GM04503 (cell line): ENCODE measurements at places on chromosomes 12 and 14.

DNA sequence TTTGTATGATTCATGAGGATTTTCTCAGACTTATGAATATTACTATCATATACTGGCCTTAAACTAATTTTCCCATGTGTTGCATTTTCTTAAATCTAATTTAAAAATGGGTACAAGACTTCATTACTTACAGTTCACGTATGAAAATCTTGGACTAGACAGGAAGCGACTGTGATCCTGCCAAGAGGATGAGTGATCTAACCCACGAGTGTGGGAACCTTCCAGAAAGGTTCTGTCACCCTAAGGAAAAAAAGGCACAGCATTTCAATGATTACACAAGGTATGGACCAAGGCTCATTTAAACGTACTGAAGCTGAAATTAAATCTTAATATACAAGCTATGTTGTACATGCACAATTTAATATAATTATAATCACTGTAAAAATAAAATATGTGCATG lies 293.5 kb upstream of the DIO2 start:
- DNase-seq = no peak

DNA sequence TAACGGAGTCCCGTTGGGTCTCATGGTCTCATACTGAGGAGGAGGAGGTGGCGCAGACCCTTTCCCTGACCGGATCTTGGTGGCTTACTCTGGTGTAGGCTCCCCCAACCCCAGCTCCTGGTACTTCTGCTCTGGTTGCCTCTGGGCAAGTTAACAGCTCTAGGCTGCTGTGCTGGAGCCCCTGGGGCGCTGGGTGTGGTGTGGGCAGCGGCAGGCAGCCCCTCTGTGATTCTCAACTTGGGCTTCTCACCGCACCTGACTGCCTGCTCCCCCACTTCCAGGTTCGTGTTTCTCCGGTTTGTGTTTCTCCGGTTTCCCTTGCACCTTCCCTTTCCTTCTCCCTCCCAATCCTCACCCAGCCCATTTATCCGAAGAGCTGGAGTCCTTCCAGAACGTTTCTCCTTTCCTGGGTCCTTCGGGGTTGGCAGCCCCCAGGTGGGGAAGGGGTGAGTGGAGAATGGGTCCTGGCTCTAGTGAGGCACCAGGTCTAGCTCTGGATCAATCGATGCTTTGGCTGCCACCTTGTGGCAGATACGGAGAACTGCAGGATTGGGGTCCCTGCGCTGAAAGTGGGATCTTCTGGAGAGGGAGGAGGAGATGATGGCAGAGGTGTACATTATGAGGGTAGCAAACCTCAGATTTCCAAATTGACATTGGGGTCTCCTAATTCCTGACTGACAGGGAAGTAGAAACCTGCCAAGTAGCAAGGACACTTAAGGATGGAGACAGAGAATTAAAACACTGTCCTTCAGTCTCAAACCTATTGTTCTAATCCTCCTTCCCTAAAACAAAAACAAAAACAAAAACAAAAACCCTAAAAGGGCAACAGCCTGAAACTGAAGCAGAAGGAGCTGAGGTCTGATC lies 8.3 kb downstream of the CISTR start:
- no peak for DNase-seq

GRCh38 chr14:65237941-65238340 lies 135.6 kb upstream of the MAX start:
- no peak for DNase-seq

- DNase-seq = no peak
Observed at GRCh38 chr12:131378176-131378842, 332.6 kb upstream of the SFSWAP start.

DNA sequence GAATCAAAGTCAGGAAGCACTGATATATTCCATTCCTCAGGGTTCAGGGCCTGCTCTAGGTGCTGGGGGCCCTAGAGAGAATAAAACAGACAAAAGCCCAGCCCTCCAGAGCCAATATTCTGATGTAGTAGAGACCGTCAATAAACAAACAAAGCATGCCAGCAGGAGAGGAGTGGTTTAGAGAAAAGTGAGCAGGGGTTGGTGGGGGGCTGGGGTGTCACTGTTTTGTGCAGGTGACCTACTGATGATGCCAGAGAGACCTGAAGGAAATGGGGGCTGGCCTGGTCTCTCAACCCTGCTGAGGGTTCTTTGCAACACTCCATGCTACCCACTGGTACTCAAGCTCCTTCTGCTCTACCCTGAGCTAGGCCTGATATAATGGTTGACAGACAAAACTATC lies 26.5 kb downstream of the IL26 start:
- no peak for DNase-seq

DNA sequence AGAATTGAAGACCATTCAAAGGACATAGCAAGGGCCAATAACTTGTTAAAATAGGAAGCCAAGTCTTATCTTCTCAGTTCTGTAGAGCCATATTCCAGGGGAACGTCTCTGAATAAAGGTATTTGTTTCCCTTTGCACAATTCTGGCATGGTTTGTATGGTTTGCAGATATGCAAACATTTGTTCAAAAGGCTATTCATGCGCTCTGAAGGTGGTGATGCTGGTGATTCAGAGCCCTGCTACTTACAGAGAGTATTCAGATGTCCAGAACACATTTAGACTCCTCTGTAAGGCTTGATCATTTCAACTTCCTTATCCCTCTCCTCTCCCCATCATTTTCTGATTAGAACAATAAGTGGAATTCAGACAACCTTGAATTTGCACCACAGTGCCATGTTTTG lies 35.9 kb downstream of the SLC4A8 start:
- no peak for DNase-seq

- DNase-seq = no peak
Observed at GRCh38 chr14:59751578-59751977, 119.0 kb downstream of the RTN1 start.

DNA sequence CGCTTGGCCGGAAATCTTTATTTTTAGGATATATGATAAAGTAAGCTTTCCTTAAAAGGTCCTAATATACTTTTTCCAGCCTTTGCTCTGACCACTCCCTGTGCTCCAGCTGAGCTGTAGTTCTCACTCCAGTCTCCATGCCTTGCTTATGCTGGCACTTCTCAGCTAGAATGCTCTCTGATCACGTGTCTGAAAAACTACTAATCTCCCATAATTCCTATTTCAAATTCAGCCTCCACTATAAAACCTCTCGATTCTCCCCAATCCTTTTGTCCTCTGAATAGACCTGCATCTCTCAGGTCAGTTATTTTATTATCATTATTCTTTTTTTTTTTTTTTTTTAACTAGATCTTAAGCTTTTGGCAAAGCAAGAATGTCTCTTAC lies 3.7 kb downstream of the BIN2 start:
- no peak for DNase-seq

DNA sequence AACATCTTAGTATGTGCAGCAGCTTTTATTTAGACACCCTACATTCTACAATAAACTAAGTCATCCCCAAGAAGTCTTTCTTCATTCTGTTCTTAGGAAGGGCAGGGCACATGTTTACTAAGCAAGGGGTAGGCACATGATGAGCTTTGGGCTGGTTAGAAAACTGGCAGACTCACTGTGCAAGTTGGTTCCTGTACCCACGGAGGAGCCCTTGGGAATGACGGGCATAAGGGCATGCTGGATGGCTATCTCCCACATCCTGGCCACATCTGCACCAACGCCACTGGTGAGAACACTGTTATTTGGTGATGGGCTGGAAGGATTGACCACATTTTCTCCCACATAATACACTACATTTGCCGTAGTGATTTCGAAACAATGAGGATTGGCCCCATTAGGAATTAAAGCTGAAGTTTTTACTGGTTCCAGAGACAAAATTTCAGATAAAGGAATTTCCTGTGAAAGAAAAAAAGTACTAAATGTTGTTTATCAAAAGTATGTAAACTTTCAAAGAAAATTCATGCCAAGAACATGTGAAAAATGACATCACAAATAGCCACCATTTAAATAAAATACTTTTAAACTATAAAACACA lies 297.0 kb downstream of the PRKD1 start:
- no peak for DNase-seq

DNA sequence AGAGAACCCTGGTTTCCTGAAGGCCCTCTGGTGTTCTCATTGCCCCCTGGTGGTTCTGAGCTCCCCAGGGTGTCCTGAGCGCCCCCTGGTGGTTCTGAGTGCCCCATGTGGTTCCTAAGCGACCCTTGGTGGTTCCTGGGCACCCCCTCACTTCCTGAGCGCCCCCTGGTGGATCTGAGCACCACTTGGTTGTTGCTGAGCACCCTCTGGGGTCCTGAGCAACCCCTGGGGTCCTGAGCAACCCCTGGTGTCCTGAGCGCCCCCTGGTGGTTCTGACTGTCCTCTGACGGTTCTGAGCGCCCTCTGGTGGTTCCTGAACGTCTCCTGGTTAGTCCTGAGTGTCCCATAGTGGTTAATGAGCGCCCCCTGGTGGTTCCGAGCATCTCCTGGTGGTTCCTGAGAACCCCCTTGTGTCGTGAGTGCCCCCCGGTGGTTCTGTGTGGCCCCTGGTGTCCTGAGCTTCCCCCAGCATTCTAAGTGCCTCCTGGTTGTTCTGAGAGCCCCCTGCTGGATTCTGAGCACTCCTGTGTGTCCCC lies 568.3 kb downstream of the TMEM121 start:
- DNase-seq = no peak

- DNase-seq = no peak
Observed at GRCh38 chr14:95503365-95504134, 12.9 kb downstream of the SYNE3 start.

GRCh38 chr12:3380200-3381043 lies 110.6 kb upstream of the PRMT8 start:
- no peak for DNase-seq

DNA sequence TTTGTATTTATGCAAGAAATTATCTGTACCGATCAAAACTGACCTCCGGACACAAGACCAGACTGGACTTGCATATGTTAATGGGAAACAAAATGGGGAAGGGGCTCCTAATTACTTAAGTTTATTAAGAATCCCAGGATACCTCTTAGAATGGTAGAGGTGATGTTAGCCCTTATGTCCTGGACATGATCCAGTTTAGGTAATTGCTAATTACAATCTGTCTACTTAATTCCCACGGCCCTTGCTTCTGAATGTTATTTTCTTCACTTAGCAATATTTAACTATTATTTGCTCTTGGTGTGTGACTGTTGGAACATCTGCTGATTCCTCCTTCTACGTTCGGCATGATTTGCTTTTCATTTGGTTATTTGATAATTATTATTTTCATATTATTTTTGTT lies 644.0 kb downstream of the DIO2 start:
- DNase-seq = no peak

DNA sequence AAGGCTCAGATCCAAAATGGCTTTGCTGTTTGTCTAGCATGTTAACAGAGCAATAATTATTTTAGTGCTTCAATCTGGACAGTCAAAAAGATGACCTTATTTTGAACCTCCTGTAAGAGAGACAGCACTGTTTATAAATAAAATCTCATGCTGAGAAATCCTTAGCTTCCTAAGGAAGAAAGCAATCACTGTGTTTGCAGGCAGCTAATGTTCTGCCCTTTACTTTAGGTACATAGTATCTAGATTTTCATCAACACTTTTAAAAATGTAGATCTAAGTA lies 105.3 kb downstream of the PRKD1 start:
- no peak for DNase-seq

- DNase-seq = no peak
Observed at GRCh38 chr12:24153079-24153478, 203.6 kb upstream of the SOX5 start.

- no peak for DNase-seq
Observed at GRCh38 chr14:68390741-68391140, 402.1 kb downstream of the ZFP36L1 start.

DNA sequence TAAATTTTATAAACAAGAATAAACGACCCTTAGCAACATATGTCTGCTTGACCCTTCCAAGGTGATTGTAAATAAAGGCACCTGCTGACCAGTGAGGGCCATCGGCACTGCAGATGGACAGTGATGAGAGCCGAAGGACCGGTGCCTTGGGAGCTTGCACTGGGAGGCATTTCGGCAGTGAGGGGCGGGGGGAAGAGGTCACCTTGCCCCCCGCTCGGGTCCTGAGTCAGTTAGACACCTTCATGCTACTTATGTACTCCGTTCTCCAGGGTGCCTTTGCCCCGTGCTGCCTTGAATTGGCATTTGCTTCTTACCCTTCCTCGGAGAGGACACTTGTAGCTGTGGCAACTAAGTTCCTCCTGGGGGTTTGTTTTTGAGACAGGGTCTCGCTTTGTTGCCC lies 23.0 kb downstream of the MMAB start:
- no peak for DNase-seq
